ENCODE measurements at places on chromosomes 13 and 19.

DNA sequence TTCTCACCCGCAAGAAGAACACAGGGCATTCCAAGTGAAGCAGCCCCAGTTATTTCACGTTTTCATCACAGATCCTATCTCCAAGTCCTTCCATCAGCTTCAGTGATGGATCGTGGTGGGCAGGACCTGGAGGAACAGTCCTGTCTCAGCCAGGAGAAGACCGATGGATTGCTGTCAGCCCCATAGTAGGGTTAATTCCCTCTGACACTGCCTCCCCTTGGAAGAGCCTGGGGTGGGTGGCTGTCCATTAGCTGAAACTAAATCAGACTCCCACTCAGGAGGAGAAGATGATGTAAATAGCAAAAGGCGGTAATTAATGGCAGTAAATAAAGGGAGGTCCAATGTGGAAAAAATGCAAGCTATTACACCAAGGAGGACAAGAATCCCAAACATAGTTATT, 131.0 kb downstream of the TNFRSF19 start:
- DNase-seq = no peak

DNA sequence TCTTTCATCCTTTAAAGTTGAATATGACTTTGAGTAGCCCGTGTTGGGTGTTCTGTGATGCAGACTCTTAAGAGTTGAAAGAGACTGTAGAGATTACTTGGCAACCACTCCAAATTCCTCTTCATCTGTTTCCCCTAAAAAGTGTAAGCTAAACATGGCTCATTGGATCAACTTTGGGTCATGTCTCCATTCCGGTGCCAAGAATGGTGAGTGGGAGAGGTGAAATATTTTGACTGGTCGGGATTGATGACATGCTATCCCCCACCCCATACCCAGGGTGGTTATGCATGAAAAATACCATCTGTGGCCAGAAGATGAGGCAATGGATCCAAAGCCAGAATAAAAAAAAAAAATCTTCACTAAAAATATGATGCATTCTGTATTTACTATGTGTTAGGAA, 281.3 kb upstream of the SOX21 start:
- no peak for DNase-seq

- no peak for DNase-seq
Measured at GRCh38 chr13:32254916-32255723, 60.0 kb downstream of the ZAR1L start.

GRCh38 chr13:74930402-74931165, 551.4 kb downstream of the TBC1D4 start:
- no peak for DNase-seq
